ENCODE measurements at places on chromosomes 12 and 14.

GRCh38 chr12:77031745-77032144, 33.6 kb downstream of the E2F7 start:
- peak; percentile 12 for DNase-seq

DNA sequence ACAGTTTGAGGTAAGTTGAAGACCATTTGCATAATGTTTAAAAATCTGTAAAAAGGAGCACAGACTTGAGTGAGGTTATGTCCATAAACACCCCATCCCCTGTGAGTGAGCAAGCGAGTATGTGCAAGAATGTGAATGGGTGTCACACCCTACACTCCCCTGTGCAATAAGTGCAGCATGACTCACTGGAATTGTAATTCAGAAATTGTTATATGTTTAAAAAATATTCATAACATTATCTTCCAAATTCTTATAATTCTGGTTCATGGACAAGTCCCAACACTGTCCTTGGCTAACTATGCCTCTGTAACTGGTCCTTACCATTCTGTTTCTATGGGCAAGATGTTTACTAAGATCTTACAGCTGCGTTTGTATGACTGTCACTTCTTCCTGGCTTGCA, 207.8 kb upstream of the FAR2 start:
- no peak for DNase-seq

- DNase-seq, result no peak
Observed at GRCh38 chr14:87529081-87529480, 463.9 kb downstream of the GALC start.

- no peak for DNase-seq
Observed at GRCh38 chr12:65945457-65945856, 121.2 kb downstream of the HMGA2 start.

GRCh38 chr14:84520711-84521338, 1009.1 kb upstream of the FLRT2 start:
- no peak for DNase-seq

DNA sequence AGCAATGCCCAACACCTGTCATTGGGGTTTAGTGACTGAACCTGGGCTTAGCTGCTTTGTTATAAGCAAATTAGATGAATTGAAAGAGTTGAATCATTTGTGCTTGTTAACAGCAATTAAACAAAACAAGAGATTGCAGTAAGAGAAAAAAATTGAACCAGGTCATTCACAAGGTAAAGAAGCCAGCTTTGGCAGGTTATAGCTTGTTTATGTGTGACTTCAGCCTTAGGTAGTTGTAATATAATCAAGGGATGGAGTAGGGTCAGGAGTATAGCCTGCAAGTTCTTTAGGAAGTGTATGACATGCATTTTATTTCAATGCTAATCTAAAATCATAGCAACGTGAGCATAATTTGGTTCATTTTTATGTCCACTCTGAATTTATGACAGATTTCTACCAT, 63.4 kb upstream of the PLEKHG3 start:
- no peak for DNase-seq

GRCh38 chr12:116244001-116244400, 33.5 kb downstream of the MED13L start:
- DNase-seq, result no peak

GRCh38 chr12:115388139-115388538, 704.2 kb upstream of the TBX3 start:
- no peak for DNase-seq

GRCh38 chr14:20998139-20998538, 954 bp upstream of the SLC39A2 start:
- no peak for DNase-seq

DNA sequence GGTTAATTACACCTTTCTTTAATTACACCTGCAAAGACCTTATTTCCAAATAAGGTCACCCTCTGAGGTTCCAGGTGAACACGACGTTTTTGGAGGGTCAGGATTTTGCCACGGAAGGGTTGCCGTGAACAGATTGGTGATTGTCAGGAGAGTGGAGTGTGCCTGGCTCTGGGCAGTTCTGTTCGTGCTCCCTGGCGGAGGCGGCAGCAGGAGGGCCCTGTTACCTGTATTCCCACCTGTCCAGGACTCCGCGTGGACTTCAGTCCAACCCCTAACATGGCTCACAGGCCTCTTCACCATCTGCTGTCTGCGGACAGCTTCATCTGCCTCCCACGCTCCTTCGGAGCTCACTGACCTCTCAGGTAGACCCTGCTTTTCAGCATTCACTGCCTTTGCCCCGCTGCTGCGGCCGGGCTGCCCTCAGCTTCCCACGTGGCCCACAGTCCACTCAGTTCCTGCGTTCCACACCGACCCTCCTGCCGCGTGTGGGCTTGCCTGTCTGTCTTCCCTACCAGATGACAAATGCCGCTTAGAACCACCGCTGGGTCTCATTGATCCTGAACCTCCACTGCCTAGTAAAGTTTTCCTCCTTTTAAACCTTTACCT, 187.5 kb upstream of the DIO3 start:
- DNase-seq, result no peak

DNA sequence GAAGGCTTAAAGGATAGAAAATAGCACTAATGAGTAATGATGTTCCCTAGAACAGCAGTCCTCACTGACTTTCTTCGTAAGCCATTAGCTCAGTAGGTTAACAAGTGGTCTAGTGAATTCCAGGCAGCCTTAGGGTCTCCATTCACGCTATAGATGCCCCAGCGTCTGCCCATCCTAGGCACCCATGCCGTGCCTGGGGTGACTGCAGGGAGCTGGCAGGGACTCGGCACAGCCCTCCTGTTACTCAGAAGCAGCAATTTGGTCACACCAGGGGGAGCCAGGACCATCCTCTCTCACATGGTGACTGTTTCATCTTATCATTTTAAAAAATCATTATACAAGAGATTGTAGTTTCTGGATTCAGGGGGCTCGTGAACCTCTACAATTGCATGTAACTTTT, 66.0 kb upstream of the TRAF3 start:
- DNase-seq, result no peak
